ENCODE measurements at places on chromosomes 16 and 17.

DNA sequence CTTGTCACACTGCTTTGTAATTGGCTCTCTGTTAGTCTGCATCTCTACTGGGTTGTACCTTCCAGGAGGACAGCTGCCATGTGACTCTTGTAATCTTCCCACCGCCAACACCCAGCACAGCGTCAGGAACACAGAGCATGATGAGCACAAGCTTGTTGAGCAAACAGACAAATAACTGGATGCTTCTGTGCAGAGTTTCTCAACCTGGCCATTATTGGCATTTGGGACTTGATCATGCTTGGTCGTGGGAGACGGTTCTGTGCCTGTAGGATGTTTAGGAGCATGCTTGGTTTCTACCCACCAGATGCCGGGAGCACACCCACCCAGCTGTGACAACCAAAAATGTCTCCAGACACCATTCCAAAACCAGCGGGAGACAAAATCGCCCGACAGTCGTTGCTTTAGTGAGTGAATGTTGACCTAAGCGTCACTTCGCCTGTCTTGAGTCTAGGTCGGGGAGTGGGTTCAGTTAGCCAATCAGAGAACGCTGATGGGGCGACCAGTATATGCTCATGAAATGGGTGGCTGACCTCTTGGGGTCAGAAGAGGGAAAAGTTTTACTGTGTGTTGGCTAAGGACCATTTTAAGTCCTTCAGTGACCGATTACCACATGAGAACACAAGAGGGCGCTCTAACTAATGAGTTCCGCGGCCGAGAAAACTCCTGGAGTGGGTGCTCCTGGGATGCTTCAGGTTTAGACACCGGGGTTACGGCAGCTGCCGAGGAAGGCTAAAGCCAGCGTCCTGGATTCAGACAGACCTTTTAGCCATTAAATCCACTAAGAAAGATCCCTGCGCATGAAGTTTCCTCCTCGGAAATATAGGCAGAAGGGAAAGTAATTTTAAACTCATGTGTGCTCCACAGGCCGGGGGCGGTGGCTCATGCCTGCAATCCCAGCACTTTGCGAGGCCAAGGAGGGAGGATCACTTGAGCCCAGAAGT lies 57.8 kb upstream of the TEX2 start:
- no peak for DNase-seq

- DNase-seq, result no peak
These were observed 129.3 kb upstream of the TMEM97 start for GRCh38 chr17:28189667-28190066.

- no peak for DNase-seq
These were observed 152.1 kb downstream of the PHKB start for GRCh38 chr16:47613251-47613650.

DNA sequence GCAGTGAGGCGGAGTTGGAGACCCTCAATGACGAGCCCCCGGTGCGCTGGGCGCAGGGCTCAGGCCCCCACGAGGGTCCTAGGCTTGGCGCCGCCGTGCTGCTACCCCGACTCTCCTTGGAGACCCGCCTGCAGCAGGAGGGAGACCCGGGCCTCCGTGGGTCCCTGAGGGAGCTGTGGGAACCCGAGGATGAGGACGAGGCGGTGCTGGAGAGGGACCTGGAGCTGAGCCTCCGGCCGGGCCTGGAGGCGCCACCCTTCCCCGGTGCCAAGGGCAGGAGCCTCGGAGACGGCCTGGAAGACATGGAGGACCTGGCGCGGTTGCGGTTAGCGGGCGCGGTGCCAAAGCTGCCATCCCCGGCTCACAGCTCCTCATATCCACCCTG lies 2.3 kb downstream of the MYO15B start:
- DNase-seq, result no peak

GRCh38 chr16:11063448-11064201 lies 119.3 kb downstream of the CLEC16A start:
- no peak for DNase-seq

- no peak for DNase-seq
These were observed 8.3 kb upstream of the CHD3 start for GRCh38 chr17:7880076-7880868.

GRCh38 chr17:67082107-67082506 lies 37.8 kb downstream of the CACNG1 start:
- DNase-seq, result no peak

DNA sequence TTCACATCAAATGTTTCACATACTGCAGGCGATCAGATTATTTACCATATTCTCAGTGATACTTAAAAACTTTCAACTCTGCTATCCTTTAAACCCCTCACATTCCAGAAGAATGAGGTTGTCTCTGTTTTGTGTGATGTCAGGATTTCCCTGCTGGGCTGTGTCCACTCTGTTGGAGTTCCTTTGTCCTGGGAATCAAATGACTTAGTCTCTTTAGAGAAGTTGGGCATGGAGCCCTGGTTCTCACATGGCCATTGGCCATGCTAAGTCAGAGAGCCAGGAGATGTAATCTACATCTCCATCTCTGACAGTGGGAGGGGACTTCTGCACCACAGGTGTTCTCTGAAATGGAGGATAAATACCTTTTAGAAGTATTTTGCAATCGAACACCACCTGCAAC lies 205.1 kb upstream of the MAF start:
- no peak for DNase-seq

- DNase-seq, result no peak
These were observed 669 bp downstream of the RNF167 start for GRCh38 chr17:4940555-4941318.

DNA sequence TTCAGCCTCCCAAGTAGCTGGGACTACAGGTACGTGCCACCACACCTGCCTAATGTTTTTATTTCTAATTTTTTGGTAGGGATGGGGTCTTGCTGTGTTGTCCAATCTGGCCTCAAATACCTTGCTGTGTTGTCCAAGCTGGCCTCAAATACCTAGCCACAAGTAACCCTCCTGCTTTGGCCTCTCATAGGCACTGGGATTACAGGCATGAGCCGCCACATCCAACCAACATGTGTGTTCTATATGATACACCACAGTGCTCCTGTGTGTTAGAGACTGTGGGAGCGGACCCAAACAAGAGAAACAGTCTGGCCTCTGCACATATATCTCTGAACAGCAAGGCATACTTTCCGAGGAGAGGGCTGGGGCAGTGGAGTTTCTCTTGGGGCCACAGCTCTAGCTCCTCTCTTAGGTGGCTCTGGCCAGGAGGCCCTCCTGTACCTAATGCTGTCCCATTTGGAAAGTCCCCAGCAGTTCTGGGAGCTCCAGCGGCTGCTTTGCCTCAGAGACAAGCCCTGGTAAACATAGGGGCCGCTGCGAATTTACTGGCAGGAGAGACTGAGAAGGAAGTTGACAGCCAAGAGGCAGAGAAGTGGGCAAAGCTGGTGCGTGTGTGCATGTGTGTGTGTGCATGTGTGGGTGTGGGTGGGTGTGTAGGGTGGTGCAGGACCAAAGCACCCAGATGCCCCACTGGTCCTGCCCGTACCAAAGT lies 95.0 kb downstream of the RAB11FIP4 start:
- DNase-seq, result no peak

GRCh38 chr17:34484193-34484733 lies 95.1 kb upstream of the TMEM132E start:
- no peak for DNase-seq

GRCh38 chr17:27438348-27438998 lies 17.8 kb upstream of the KSR1 start:
- DNase-seq, result no peak

DNA sequence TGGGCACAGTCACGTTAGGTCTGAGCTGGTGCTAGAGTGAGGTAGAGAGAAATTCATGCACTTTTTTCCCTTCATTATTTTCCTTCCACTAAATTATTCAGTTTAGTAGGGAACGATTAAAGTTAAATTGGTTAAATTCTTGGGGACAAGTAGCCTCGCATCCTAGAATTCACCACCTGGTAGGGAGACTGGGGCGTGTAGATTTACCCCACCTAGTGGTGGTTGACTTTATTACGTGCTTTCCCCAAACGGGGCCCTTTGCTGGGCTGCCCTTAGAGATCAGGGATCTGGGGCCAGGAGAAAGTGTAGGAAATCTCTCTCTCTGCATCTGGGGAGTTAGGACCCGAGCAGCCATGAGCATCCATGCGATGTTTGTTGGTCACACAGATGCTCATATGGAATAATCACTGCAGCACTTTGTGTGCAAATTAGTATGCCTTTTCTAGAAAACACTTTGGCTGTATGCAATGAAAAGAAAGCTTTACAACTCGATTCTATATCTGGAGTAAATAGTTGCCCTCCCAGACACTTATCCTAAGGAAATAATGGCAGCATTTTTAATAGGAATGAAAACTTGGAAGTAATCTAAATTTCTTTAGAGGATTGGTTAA lies 107.0 kb downstream of the PLCG2 start:
- no peak for DNase-seq

DNA sequence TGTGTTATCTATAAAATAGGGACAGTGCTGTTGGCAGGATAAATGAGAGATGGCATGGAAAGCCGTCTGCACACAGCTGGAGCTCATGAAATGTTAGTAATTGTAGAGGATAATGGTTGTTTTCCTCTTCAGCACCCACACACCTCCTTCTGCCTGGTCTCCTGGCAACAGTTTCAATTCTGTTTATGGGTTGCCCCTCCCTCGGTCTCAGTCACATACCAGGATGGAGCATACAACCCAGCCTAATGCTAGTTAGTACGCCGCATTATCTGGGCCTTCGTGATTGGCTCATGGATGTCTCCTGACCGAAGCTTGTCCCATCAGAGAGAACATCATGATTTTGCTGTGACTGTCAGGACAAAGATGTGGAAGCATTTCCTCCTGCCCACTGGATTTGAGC lies 126.2 kb upstream of the WSCD1 start:
- DNase-seq, result no peak

DNA sequence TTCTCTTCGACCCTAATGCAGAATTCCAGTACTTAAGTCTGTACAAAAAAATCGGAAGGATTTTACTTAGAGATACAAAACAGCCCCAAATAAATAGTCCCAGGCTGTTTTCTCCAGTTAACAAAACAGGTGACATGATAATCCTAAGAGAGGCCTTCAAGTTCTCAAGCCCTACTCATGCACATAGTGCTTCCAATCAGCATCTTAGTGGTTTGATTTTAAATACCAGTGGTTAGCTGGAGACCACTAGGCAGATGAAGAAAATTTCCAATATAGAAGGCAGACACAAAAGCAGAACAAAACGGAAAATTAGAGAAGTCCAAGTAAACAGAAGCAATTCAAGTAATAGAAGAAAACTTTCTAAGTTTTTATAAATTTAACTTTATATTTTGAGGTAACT lies 5.2 kb upstream of the OR4D2 start:
- no peak for DNase-seq

DNA sequence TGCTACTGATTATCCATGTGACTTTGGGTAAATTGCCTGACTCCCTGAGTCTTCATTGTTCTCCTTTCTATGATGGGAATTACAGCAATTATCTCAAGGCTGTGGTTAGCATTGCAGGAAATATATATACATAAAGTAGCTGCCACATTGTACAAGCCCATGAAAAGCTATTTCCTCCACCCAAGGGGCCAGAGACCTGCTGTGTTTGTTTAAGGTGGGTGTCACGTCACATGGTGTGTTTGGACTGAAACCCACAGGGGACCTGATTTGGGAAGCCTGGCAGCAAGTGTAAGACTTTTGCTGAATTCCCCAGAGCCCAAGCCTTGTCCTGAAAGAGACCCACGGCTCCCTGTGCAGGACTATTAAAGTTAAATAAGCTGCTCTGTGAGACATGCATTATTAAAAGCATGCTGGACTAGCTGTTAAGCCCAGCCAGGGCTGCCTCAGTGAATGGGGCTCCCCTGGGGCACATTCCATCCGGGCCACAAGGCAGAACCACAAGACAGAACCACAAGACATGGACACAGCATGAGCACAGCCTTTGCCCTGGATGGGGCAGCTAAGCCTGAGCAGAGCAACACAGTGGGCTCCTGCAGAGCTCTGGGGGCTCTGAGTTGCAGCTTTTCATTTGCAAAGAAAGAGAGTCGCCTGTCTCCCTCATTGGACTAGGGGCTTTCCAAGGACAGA lies 148.9 kb downstream of the SPACA3 start:
- DNase-seq, result no peak

DNA sequence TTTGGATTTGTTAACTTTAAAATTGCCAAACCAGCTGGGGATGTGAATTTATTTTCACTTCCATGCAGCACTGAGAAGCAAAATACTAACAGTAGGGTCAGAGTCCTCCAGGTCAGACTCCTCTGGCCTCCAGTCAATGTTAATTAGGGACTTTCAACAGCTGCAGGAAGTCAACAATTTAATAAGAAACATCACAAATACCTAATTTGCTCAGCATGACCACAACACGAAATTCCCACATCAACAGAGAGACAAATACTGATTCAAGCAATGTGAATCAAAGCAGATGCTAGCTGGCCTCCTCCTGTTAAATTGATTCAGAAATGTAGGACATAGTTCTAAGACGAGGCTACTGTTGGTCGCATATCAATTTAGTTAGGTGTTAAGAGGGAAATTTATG lies 111.7 kb downstream of the ABCA8 start:
- DNase-seq, result no peak

DNA sequence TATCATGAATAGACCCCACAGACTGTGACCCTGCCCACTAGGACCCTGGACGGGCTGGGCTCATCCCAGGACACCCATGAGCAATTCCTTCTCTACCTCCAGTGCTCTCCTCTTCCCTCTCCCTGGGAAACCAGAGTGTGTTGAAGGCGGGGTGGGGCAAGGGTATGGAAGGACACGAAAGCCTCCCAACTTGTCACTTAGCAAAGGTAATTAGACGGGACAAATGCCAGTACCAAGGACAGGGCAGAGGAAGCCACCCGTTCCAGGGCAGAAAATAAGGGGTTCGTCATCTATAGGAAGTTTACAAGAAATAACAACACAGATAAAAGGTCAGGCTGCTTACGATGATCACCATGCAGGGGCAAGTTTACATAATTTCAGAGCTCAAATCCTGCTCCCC lies 4.9 kb upstream of the EPX start:
- no peak for DNase-seq

GRCh38 chr16:46889942-46890300 lies 5.8 kb downstream of the GPT2 start:
- DNase-seq, result no peak

GRCh38 chr17:50959341-50959740 lies 93.2 kb upstream of the TOB1 start:
- no peak for DNase-seq

- DNase-seq, result no peak
These were observed 1.2 kb upstream of the STARD3 start for GRCh38 chr17:39635614-39636176.

DNA sequence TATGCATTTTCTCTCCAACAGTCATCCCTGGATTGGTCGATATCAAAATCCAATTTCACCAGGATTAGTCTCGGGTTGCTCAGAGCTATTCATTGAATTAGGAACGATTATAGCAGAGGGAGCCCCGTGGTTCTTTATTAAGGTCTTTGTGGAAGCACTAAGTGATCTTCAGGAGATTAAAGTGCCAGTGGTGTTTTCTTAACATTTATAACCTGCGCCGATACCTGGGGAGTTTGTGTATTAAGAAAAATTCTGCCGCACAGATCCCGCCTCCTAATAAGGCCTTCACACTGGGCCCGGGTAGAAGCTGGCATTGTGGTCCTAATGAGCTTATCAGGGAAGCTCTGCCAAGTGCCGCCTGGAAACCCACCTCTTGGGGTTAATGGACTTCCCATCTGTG lies 238.7 kb downstream of the RBFOX1 start:
- DNase-seq, result no peak
